ENCODE measurements at places on chromosomes 11 and 22. TPM values are rescaled to one million over a fixed set of nuclear protein-coding genes. Genes with fewer than 3 reads are reported as not detected.
A peak's percentile ranks its signal among the peaks of the same experiment; 100 is the strongest.

Gene CASP5
- total RNA-seq, result not detected

Gene POU2AF2
- total RNA-seq, result not detected

Gene SEPTIN3
- 7.9 TPM for total RNA-seq

Gene GPR83
- total RNA-seq, result 0.15 TPM

GRCh38 chr22:38860283-38861169, 11.5 kb downstream of the CBX6 start:
- no peak for DNase-seq

DNA sequence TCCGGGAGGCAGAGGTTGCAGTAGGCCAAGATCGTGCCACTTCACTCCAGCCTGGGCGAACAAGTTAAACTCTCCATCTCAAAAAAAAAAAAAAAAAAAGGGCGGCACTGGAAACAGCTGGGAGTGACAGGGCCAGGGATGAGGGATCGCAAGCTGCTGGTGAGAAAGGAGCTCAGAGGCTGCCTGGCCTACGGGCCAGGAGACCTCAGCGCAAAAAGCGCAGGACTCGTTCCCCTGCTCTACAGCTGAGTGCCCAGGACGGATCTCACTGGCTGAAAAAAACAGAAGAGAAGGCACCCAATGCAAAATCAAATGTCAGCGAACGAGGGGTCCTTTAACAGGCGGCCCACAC, 650 bp upstream of the NUP50 start:
- DNase-seq, result no peak

DNA sequence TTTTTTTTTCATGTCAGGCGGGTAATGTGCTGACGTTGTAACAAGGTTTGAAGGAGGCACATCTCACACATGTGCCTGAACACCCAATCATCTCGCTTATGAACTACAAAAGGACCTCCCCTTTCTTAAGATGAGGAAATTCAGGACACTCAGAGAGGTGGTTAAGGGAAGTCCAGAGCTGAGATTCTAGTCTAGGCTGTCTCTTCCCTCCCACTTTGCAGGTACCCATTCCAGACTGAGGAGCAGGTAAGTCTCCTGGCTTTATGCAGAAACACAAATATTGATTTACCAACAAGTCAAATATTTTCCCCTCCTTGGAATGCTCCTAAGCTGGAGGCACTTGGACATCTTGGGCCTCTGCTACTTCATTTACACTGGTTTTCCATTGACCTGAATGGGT, 122.9 kb upstream of the CADM1 start:
- DNase-seq, result no peak

GRCh38 chr22:37492428-37493344, 6.5 kb upstream of the MFNG start:
- DNase-seq, result peak; percentile 29

DNA sequence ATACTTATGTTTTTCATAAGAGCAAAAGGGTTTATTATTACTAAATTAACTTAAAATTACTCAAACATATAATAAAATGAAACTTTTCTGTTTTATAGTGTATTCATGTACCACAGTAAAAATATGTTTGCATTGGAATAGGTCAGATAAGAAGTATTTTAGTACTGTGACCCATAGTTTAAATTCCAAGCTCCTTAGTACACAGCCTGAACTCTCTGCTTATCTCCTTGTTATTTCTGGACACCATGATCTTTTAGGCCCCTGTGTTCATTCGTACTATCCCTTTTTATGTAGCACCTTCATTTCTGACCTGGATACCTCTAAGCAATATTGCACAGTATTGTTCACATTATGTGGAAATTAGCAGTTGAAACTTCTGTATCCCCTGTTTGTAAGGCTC, 296.7 kb upstream of the SYN3 start:
- DNase-seq, result no peak

- DNase-seq, result no peak
Measured at GRCh38 chr11:8030526-8031247, 43.5 kb downstream of the EIF3F start.

DNA sequence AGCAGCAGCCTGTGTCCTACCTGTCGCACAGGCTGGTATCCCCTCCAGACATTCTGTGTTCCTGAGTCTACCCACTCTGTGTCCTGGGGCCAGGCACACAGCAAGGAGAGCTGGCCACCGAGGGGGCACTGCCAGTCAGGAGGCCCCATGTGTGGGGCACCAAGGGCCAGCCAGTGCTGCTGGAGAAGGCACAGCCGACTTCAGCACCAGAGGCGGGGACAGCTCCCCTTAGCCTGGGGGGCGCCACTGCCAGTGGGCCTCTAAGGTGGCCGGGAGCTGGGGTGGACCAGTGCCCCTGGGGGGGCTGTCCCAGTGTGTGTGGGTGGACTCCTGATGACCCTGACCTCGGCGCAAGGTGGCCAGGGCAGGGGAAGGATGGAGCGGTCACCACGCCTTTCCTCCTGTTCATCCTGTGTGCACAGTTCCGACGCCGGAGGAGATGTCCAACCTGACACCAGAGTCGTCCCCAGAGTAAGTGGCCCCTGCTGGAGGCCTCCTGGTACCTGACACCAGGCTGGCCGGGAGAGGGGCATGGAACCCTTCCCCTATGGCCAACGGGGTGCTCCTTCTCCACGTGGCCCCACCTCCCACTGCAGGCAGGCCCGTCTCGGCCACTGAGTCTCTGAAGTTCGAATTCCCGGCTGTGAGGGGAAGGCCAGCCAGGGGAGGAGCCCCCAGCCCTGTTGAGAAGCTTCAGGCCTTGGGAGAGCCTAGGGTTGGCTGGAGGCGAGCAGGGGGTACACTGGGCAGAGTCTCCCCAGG, 35.4 kb downstream of the MOB2 start:
- no peak for DNase-seq

All from activated T-helper 1 cell treated with anti-CD3 and anti-CD28 coated beads, Interleukin-12 subunit alpha, Interleukin-12 subunit beta, Interleukin-2, Interleukin-4 antibody, amounts not matched to agents 30 ng/mL and 10 ng/mL and 1 ng/mL, durations not matched to agents 14 hours and 24 hours and 36 hours (primary cell).